Activated CD8-positive, alpha-beta T cell treated with anti-CD3 and anti-CD28 coated beads, Interleukin-2, amount 10 ng/mL, durations not matched to agents 7 days and 5 days (primary cell): ENCODE measurements at places on chromosomes 6 and 20.
A peak's percentile ranks its signal among the peaks of the same experiment; 100 is the strongest.

DNA sequence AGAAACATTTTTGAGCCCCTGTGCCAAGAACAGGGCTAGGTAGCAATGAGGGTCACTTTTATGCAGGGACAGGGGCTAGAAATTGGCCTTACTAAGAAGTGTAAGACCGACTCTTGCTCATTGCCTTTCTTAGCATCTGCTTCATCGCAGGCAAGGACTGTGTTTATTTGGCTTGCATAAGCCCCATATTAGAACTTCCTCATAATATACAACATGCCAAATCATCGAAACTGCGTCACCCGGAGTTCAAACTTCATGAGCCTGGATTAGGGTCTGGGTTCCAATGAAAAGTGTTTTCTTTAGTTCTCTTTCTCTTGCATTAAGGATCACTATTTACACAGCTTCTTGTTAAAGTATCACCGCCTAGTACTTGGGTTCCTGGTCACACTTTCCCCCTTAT lies 977 bp upstream of the SMAP1 start:
- H3K27me3 ChIP-seq, result peaks cover 9% of the 10 kb centered on the region
- DNase-seq, result no peak
- peak overlapping the region; percentile 75 for H3K4me3 ChIP-seq
- H3K4me1 ChIP-seq, result peaks cover 34% of the 10 kb centered on the region

DNA sequence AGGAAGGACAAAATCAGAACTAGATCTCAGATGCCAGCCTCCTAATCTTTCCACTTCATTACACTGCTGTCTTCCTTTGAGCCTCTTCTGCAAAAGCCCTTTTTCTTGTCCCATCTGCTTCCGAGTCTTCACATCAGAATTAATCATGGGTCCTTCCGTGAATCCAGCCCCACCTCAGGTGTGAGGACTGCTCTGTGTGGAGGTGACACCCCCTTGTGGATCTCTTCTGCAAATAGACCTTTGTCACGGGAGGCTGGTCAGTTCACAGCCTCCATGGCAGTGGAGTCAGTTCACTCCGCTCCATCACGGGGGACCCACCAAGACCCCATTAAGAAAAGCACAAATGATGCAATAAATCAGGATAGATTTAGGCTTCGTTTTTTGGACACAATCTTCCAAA lies 171.1 kb downstream of the ADAT2 start:
- H3K27ac ChIP-seq, result no peak overlapping the region
- no peak for DNase-seq
- H3K4me3 ChIP-seq, result no peak overlapping the region
- H3K27me3 ChIP-seq, result no peaks in the 10 kb centered on the region
- peaks cover 14% of the 10 kb centered on the region for H3K4me1 ChIP-seq

- peaks cover 5% of the 10 kb centered on the region for H3K4me1 ChIP-seq
- H3K4me3 ChIP-seq, result no peak overlapping the region
- H3K36me3 ChIP-seq, result no peaks in the 10 kb centered on the region
- H3K27ac ChIP-seq, result no peak overlapping the region
- no peak for DNase-seq
- peaks cover 9% of the 10 kb centered on the region for H3K27me3 ChIP-seq
These were observed 9.5 kb downstream of the PHACTR3 start for GRCh38 chr20:59613861-59614260.

DNA sequence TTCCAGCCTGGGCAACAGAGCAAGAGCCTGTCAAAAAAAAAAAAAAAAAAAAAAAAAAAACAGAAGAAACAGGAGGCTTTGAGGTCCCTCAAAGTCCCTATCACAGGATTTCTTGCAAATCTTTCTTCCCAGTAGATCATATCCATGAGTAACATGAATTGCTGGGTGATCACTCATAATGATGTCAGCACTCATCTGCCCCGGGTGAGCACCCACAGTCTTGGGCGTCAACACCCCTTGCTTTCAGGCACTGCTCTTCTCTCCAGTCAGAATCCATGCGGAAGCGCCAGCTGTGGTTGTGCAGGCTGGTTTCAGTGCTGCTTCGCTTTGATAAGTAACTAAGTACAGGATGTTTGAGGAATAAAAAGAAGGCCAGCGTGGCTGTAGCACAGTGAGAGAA lies 40.2 kb upstream of the INSM1 start:
- no peak overlapping the region for H3K27ac ChIP-seq
- H3K27me3 ChIP-seq, result peaks cover 12% of the 10 kb centered on the region
- H3K4me1 ChIP-seq, result no peaks in the 10 kb centered on the region
- no peak overlapping the region for H3K4me3 ChIP-seq
- H3K36me3 ChIP-seq, result no peaks in the 10 kb centered on the region
